ENCODE measurements at places on chromosomes 16 and 17.
A peak's percentile ranks its signal among the peaks of the same experiment; 100 is the strongest.

- DNase-seq: peak; percentile 61
Measured at GRCh38 chr17:21680366-21680765, 12.0 kb upstream of the KCNJ18 start.

DNA sequence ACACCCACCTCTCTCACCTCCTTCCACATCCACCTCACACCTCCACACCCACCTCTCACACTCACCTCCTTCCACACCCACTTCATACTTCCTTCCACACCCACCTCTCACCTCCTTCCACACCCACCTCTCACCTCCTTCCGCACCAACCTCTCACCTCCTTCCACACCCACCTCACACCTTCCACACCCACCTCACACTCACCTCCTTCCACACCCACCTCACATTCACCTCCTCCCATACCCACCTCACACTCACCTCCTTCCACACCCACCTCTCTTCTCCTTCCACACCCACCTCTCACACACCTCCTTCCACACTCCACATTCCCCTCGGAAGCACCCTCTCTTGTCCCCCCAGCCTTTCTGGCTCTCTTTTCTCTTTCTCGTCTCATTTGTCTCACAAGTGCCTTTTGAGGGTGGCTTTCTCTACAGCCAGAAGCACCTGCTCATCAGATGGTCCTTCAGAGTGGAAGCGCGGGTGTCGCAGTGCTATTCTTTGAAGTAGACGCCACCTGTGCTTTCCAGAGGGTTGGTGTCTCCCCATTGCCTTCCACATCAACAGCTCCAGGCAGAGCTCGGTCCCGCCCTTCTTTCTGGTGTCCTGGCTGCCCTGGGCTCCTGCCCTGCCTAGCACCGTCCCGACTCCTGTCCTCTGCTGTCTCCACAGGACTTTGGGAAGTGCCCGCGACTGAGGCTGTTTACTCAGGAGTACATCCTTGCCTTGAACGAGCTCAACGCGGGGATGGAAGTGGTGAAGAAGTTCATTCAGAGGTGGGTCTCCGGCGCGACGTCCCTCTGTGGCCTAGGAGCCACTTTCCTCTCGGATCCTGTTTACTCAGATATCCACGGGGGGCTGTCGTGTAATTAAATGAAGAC is 109.4 kb upstream of the PLCG2 start:
- DNase-seq: peak; percentile 21

- no peak for DNase-seq
Measured at GRCh38 chr16:3868556-3868955, 12.0 kb downstream of the CREBBP start.

DNA sequence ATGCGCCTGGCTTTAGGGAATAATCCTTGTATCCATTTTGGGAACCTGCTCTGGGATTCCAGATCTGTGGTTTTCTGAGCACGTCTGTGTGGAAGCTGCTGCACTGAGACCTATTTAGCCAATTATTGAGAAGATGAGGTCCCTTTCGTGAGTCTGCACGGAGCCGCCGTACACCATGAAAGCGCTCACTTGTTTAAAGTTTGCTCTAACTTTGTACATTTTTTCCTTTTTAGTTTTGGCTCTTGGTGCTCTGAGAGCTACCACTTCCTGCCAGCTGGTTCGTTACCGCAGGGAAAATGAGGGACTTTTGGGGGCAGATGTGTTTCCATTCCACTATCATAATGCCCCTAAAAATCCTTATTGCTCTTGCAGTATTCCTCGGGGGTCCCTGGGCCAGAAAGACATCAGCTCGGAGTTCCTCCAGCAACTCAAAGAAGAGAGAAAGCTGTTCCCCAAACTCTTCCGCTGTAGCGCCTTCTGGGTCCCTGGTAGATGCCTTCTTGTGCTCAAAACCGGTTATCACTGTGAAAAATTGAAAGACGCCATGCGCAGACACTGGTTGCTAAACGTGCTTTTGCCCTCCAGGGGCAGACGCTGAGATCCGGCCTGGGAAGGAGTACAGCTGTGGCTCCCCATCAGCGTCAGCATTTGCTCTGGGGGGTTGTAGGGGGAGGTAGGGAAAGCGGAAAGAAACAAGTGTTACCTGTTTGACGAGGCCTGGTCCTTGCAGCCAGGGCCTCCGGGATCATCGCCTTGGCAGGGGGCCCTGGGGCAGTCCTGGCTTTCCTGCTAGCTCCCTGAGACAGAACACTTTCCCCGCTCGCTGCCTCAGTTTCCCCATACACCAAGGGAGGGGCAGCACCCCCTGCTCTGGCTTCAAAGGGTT is 238.1 kb downstream of the MRTFB start:
- DNase-seq: no peak

DNA sequence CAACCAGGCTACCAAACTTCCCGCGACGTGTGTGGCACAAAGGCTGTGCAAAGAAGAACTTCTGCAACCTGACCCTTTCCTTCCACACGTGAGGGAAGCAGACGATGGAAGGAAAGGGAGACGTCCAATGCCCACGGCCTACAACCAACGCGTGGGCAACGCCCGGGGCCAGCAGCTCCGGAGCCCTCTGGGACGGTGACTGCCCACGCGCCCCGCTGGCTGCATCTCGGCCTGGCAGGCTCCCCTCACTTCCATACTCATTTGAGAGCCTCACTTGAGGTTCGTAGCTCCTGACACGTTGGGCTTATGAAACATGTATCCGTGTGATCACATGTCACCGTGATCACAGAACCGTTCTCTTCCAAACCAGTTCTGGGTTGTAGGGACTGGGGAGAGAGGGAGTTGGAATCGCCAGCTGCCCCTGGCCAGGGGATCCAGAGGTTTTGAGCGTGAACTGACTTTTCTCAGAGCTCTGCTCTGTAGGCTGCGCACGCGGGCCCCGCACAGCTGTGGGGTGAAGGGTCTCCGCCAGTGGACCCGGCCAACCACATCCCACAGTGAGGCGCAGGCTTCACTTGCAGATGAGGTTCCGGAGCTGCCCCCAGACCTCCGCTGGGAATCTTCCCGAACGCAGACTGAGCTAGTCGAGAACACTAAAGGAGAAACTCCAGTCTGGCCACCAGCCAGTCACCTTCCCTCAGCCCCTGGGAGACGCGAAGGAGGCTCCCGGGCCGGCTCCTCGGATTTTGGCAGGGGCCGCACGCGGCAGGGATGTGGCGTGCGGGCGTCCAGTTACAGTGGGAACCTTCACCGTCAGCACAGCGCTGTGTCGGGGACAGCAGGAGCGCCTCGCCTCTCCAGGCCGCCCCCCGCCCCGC is 1.0 kb downstream of the LMF1 start:
- peak; percentile 76 for DNase-seq

Data from right cardiac atrium (tissue), 5 donors.